ENCODE measurements at places on chromosomes 2 and 18. TPM values are rescaled to one million over a fixed set of nuclear protein-coding genes. Genes with fewer than 3 reads are reported as not detected.

Gene MRO
- total RNA-seq, result 0.49 TPM

Gene GLI2
- 1.5 TPM for total RNA-seq

Gene KATNAL2
- total RNA-seq, result 17.2 TPM

Gene CD8B2
- total RNA-seq, result not detected

Gene ACAA2
- 118 TPM for total RNA-seq
